ENCODE measurements at places on chromosomes 1 and 21.

- DNase-seq, result no peak
These were observed at the start of gene S100A6 for GRCh38 chr1:153535242-153536011. TSS of gene S100A6 (minus strand) at chr1:153535991. CDS start at chr1:153535339, 652 bp downstream.

GRCh38 chr1:198435056-198435455, 105.4 kb downstream of the ATP6V1G3 start:
- DNase-seq, result no peak

DNA sequence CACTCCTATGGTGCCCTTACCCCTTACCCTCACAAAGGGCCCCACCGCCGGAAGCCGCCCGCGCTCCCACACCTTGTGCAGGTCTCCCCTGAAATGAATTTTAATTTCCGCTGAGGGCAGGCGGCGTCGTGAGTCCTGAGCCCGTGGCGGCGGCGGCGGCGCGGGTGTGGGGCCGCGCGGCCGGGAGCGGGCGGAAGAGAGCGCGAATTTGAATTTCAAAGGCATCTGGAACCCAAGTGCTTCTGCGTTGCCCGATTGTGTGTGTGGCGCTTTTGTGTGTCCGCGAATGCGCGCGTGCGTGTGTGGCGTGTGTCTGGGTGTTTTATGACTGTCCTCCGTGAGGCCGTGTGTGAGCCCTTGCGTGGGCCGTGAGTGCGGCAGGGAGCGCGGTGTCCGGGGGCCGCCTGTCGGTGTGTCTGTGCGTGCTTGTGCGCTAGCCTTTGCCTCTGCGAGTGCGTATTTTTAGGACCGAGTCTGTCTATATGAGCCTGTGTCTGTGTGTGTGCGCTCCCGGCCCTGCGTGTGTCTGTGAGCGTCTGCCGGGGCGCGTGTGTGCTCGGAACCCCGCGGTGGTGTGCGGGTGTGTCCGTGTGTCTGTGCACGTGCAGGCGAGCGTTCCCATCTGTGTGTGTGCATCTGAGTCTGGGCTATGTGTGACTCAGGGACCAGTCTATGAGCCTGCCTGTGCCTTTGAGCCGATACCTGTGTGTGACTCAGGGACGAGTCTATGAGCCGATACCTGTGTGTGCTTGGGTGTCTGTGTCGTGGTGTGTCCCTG, 7.9 kb upstream of the ADGRB2 start:
- DNase-seq, result peak; percentile 63

DNA sequence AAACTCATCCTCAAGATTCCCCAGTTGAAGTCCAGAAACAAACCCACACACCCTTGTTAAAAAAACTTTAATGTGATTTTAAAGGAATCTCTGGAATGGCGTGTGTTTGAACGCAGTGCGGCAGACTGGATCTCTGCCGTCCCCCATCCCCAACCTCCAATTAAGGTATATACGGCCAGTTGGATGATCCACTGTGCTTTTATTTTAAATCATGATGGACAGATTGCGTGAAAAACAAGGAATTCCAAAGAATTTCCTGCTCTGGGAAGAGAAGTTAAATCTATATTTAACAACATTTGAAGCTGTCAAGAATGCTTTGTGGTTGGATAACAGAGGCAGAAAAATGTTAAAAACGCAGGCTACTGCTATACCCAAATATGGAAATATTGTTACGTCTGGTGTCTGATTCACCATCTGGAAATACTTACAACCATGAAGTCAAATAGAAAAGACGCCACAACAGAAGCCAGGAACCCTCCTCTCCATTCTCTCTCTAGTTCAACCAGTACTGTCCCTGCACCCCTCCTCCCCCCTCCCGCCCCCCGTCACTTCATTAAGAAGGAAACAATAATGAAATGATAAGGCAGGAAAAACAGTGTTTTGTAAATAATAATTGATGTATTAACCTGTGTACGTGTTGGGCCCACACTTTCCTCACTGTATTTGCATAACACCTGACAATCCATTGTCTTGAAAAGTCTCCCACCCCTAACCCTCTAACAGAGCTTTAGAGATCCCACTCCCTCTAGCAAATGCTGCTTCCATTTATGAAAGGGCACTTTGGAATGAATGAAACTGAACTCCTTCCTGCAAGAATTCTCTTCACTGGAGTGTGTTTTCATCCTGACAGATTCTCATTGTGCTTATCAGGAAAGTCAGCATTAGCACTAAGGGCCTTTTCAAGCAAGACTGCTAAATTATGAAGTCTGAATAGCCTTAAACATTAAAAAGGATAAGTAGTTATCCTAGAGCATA, 2.0 kb upstream of the CCN1 start:
- peak; percentile 52 for DNase-seq

DNA sequence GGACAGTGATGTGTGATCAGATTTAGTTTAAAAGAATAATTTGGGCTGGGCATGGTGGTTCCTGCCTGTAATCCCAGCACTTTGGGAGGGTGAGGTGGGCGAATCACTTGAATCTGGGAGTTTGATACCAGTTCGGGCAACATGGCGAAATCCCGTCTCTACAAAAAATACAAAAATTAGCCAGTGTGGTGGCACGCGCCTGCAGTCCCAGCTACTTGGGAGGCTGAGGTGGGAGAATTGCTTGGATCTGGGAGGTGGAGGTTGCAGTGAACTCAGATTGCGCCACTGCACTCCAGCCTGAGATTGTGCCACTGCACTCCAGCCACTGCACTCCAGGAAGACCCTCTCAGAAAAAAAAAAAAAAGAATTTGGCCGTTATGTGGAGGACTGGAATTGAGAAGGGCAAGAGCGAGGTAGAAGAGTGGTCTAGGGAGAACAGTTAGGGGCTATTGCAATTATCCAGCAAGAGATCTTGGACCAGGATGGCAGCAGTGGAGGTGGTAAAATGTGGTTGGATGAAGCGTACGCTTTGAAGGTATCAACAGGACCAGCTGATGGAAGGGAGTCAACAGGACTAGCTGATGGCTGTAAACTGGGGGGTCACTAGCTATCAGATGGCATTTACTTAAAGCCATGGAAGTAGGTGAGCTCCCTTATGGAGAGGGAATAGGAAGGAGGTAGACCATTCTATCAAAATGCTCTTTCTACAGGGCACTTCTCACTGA, 9.6 kb downstream of the BTBD19 start:
- DNase-seq, result no peak

DNA sequence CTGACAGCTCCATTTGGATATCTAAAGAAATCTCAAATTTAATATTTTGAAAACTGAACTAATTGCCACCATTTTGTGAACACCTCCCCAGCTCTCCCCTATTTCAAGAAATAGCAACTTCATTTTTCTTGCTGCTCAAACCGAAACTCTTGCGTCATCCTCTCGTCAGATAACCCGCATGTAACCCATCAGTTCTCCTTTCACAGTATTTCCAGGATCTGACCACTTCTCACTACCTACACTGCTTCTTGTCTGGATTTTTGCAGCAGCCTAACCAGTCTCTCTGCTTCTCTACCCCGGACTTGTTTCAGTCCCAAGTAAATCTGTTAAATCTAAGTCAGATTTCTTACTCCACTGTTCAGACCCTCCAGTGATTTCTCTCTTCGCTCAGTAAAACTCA, 75.6 kb downstream of the MTR start:
- DNase-seq, result no peak

DNA sequence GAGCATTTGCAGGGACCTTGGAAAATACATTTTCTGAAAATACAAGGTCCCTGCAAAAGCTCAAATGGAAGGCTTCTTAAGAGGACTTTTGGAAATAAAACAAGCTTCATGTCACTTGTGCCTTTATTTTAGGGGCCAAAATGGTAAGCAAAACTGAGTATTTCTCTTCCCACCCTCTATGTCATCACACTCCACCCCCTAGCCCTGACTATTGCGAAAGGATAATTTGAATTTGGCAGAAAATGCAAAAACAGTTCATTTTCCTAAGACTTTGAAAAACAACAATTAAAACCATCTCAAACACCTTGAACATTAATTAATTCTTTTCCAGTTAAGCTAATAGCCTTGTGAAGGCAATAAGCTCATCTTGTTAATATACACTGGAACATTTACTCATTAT, 201.7 kb downstream of the TM2D1 start:
- no peak for DNase-seq

DNA sequence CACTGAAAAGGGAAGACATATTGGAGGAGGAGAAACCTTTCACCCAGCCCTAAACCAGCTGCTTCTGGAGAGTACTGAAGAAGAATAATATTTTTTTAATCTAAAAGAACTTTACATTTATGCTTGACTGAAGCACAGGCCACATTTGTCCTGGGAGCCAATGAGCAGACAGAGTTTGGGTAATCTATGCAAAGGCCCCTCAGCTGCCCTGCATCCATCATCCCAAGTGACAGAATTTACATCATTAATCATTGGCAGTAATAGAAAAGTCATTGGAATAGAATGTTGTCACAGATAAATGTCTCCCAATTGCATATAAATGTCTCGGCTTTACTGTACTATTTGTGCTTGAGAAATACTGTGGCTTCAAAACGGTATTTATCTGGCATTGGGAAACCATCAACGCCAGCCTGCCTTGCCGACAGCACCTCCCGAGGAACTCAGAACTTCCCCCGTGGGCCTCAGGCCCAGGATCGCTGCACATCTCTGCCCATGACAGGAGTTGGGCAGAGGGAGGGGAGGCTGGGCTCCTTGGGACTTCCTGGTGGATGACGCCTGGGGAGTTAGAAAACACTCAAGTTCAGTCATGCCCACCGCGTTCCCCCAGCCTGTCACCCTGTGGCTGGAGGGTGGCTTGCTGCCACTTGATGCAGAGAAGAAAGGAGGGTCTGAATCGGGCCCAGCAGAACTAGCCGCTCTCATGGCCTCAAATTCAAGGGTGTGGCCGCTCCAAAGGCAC, 133.1 kb downstream of the CAMTA1 start:
- no peak for DNase-seq

- DNase-seq, result peak; percentile 72
These were observed 655 bp downstream of the USF1 start for GRCh38 chr1:161044908-161045735.

Measured in hepatocyte (in vitro differentiated cells).